ENCODE measurements at places on chromosomes 1 and 21.

GRCh38 chr1:222910699-222911098 lies 95.9 kb downstream of the DISP1 start:
- no peak for DNase-seq

GRCh38 chr1:159999204-159999603 lies 32.6 kb downstream of the PIGM start:
- no peak for DNase-seq

DNA sequence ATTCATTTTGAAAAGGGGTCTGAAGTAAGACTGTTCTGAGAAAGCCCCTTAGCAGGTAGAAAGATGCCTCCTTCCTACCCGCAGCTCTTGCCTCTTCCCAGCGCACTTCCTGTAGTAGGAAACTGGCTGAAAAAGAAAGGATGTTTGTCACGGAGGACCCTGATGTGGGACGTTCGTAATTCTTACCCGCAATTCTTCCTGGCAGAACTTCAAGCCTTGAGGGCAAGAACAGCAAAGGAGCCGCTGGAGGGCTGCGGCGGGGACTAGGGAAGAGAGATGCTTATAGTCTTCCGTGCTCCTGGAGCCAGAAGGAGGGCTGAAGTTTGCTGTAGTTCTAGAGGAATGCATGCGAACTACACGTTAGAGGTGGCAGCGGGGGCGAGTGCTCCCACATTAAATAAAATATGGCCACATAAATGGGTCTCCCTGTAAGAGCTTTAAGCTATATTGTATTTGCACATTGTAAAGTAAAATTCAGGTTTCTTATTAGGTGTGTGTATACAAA lies 6.3 kb downstream of the C1orf53 start:
- DNase-seq, result no peak

- DNase-seq, result no peak
Measured at GRCh38 chr1:6243053-6243834, 735 bp upstream of the HES3 start.

GRCh38 chr1:3564921-3565831 lies 46.1 kb downstream of the MEGF6 start:
- DNase-seq, result no peak

- no peak for DNase-seq
Measured at GRCh38 chr1:230282157-230282556, 144.0 kb downstream of the PGBD5 start.

DNA sequence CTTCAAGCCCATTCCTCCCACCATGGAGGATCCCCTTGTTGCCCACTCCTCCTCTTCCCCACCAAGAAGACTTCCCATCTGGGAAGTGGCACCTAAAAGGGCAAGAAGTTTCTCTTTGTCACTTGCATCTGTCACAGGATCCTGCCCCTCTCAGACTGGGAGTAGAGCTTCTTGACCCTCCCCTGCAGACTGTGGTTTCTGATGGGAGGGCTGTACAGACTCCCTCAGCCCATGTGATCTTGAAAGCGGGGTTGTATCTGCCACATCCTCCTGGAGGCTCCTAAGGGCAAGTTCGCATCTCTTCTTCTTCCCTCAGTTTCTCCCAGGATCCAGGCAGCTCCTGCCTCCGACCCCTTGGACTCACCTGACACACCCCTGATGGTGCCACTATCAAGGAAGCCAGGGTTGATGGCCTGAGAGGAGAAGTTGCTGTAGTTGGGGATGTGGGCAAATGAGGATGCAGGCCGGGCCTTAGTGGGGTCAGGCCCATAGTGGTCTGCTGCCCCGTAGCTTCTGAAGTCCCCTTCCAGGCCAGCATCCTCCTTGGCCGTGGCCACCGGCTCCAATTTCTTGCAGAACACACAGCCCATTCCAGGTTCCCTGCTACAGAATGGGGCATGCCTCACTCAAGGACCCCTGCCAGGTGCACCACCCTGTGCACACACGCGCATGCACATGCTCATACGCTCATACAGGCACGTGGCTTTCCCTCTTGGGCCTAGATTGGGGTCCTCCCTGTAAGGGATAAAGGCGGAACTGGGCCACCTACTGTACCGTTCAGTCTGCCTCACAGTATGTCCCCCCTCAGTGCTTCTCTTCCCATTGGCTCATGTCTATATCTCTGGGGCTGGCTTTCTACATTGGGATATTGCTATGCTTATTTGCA lies 11.4 kb downstream of the FGR start:
- no peak for DNase-seq

DNA sequence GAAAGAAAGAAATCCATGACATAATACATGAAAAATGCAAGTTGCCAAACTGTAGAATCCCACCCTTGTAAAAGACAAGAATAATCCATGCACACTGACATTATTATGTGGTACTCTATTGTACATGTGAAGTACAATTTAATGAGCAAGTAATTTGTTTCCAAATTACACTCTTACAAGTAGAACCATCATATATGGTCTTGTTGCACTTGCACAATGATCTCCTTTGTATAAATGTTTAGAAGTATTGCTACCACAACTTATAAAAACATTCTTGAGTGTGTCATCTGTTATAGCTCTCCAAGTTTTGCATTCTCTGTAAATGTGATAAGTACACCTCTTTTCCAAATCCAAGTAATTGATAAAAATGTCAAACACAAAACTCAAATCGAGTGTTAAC lies 29.1 kb upstream of the ZNF281 start:
- no peak for DNase-seq

DNA sequence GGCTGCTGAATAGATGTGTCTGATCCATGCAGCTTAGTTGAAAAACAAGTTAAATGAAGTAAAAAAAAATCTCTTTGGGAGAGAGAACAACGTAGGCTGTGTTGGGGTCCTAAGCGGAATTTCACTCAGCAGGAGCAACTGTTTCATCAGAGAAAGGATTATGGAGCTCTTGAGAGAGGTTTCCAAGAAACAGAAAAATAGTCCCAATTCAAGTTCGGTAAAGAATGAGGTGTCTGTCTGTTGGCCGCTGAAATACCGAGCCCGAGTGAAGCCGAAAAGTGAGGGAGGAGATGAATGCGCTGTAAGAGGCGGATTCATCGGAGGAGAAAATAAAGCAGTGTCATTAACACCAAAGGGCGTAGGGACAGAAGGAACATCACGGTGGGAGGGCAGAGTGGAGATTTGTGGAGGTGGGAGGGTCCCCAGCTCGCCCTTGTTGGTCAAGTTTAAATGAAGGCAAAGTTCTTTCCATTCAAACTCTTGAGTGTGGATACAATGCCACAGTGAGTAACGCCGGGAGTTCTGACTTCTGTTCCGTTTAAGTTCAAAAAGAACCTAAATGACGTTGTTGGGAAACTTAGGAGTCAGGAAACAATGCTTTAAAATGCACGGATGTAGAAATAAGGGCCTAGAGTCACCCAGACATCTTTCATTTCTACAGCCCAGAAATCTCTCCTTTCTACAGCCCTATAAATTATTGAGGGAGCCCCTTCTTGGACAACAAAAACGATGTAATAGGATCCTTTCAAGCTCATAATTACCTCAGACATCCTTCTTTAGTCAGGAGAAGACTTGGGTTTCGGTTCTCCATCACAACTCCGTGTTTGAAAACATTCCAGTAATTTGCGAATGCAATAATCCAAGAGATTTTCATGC lies 15.6 kb upstream of the SLC45A1 start:
- no peak for DNase-seq

- peak; percentile 42 for DNase-seq
Measured at GRCh38 chr1:29525941-29526340, 289.6 kb downstream of the PTPRU start.

DNA sequence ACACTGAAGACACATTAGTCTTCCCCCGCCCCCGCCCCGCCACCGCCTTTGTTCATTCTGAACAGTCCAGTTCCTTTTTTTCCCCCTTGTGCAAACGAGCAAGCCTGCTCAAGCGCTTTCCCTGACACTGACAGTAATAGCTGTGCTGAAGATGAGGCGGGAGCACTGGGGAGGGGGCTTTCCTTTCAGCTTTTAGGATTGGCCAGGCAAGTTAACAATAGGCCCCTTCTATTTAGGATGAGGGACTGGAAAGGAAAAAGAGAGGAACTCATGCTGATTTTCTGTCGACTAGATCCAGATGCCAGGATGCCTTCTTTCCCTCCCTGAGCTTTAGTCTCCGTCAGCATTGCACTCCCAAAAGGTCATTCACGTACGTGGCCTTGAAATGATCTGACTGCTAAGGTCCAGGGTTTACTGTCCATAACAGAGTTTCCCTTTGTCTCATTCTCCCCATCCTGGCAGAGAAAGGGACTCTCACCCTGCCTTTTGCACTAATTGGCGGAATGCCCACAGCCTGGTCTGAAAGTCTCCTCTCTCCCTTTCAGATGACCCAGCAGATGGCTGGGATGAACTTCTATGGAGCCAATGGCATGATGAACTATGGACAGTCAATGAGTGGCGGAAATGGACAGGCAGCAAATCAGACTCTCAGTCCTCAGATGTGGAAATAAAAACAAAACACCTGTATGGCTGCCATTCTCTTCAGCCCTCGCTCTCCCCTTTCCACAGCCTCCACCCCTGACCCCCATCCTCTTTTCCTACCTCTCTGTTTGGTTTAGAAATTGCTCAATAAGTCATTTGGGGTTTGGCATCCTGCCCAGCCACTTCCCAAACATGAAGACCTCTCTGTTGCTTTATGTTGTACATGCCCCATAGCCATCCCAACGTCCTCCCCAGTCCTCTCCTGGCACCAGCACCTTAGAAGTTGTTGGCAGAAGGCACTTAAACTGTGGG lies 28.6 kb upstream of the ZFP69B start:
- no peak for DNase-seq

DNA sequence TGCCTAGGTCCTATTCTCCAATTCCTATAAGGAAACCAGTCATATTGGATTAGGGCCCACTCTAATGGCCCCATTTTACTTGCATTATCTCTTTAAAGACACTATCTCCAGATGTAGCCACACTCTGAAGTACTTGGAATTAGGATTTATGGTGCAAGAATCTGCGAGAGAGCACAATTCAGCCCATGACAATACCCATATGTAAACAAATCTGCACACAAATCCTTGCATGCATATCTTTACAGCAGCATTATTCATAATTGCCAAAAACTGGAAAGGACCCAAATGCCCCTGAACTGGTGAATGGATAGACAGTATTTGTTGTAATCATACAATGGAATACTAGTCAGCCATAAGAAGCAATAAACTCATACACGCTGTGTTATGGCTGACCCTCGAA lies 229.8 kb upstream of the ADAMTS5 start:
- no peak for DNase-seq

DNA sequence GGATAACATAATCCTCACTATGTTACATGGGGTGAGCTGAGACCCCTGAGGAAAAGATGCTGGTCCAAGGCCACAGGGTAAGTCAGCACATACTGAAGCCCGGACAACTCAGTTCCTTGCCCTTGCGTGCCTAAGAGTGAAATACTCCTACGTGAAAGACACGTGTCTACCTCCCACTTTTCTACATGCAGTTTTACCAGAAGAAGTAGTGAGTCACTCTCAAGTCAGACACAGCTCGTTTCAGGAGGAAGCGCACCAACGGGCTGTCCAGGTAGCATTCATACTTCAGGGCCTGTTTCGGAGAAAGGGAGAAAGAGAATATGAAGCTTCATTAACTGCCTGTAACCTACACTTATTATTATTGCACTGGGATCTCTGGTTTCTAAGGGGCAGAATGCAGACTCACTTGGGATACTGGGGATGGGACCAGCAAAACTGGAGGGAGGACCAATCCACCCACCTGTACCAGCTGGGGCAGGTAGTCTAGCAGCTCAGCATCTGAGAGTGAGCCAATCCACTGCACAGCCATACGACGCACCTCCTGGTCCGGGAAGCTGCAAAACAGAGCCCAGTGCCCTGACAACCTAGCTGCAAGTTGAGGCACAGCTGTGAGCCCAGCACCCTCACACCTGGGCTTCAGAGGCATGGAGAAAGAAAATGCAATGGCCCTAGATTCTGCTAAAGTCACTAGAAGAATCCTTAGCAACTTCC lies 32.4 kb upstream of the PPP1R15B start:
- DNase-seq, result no peak

DNA sequence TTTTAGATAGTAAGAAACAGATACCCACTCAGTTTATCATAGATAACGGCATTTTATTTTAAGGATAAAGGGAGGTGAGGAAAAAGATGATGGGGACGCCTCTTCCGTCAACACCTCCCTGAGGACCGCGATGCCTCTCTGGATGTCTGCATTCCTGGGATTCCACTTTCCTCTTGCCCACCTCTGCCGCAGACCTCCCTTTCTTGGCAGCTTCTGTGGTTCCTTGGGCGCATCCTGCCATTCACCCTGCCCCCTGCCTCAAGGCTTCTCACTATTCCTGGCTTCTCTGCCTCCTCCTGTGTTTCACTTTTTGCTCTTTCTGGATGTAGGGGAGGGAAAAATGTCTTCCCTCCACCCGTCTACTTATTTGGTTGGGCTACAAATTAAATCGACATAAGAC lies 19.9 kb downstream of the HUNK start:
- DNase-seq, result no peak

GRCh38 chr1:161229896-161230295 lies 4.0 kb downstream of the TOMM40L start:
- no peak for DNase-seq

DNA sequence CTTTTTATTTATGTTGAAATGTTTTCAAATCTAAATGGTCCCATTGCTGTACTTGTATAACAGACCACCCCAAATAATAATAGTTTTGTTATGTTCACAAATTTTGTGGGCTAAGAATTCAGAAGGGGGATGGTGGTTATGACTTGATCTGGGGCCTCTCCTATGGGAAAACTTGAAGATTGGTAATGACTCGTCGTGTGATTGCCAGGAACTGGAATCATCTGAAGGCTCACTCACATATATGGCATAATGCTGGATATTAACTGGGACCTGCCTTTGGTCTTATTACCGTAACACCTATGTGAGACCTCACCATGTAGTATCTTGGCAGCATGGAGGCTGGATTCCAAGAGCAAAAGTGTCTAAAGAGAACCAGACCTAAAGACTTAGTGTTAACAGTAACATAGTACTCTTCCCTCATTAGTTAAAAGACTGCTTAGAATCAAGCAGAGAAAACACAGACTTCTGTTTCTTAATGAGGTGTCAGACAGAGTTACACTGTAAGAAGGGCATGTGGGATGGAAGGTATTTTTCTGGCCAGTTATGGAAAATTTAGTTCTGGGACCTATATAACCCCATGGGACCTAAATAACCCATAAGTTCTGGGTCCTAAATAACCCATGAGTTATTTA lies 11.9 kb downstream of the LYPLAL1 start:
- DNase-seq, result no peak

GRCh38 chr1:62175568-62176179 lies 19.0 kb upstream of the L1TD1 start:
- DNase-seq, result no peak

- no peak for DNase-seq
Measured at GRCh38 chr1:221963742-221964141, 221.9 kb upstream of the DUSP10 start.

DNA sequence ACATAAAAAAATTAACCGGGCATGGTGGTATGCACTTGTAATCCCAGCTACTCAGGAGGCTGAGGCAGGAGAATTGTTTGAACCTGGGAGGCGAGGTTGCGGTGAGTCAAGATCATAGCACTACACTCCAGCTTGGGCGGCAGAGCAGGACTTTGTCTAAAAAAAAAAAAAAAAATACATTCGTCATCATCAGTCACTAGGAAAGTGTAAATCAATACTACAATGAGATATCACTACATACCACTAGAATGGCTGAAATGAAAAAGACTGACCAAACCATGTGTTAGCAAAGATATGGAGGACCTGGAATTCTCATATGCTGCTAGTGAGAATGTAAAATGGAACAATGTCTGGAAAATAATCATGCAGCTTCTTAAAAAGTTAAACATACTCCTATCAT lies 9.3 kb downstream of the SPATA45 start:
- no peak for DNase-seq

Measured in osteocyte (in vitro differentiated cells).